Effector CD8-positive, alpha-beta T cell (primary cell): ENCODE measurements at places on chromosomes 13 and 19.

- no peak for DNase-seq
Observed at GRCh38 chr19:4908360-4908759, 941 bp upstream of the UHRF1 start.

DNA sequence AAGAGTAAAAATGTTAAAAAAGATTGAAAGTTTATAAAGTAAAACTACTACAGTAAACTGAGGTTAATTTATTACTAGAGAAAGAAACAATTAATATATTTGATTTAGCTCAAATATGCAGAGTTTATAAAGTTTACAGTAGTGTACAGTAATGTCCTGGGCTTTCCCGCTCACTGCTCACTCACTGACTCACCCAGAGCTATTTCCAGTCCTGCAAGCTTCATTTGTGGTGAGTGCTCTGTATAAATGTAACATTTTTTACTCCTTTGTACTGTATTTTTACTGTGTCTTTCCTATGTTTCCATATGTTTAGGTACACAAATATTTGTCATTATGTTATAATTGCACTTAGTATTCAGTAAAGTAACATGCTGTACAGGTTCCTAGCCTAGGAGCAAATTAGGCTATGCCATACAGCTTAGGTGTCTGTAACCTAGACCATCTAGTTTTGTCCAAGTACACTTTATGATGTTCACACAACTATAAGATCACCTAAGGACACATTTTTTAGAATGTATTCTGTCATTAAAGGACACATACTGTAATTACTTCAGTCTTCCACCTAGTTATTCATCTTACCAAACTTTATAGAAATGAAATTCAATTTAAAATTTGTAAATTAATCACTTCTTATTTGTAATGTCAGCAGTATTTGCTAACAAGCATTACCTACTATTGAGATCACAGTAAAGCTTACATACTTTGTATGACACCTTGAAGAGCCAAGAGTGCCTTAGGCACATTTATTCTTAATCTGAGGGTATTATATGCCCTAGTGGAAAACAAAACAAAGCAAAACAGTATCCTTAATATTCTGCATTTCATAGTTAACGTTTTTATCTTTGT is 683.4 kb downstream of the PCDH9 start:
- DNase-seq, result no peak

DNA sequence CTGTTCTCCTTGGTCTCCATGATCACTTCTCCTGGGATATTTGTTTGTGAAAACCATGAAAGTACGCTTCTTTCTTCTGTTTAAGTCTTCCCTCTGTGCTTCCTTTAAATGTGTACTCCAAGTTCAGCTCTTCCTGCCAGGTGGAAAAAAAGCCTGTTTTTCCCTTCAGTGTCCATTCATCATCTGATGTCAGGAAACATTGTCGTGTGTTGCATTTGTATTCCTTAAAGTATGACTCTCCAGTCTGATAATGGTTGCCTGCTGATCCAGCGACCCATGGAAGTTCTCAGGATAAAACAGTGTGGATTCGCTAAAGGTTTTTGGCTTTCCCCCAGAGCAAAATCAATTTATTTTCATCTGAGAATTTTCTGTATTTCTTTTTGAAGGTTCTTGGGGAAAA is 22.3 kb downstream of the SACS start:
- DNase-seq, result no peak

DNA sequence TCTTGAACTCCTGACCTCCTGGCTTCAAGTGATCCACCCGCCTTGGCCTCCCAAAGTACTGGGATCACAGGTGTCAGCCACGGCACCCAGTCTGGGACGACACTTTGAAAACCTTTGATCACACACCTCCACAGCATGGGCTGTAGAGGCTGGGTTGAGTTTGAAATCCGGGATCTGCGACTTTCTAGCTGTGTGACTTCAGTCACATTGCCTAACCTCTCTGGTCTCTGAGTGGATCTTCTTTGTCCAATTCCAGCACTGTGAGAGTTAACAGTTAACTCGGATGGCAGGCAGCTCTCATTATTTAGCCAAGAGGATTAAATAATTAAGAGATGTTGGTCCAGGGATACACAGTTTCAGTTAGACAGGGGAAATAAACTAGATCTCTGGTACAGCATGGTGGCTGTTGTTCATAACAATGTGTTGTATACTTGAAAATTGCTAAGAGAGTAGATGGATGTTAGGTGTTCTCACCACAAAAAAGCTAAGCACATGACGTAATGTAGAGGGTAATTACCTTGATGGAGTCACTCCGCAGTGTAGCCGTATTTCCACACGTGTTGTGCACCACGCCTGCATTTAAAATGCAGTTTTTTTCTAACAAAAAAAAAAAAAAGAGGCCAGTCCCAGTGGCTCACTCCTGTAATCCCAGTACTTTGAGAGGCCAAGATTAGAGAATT is 1.9 kb downstream of the GALP start:
- DNase-seq, result no peak

DNA sequence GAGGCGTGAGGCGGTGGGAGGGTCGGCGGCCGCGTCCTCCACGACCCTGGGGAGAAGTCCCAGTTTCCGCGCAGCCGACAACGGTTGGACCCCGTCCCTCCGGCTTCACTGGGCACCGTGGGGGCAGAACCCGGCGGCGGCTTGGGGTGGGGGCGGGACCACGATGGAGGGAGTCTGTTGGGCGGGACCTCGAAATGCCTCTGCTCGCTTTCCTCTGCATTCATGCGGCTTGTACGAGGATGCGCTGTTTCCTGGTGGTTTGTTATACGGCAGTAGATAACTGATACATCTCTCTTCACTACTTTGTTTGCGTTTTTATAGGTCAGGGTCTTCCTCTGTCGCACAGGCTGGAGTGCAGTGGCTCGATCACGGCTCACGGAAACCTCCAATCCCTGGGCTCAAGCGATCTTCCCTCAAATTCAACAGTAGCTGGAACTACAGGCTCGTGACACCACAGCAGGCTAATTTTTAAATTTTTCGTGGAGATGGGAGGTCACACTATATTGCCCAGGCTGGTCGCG is 24.6 kb upstream of the ZNF846 start:
- DNase-seq, result peak; percentile 61

DNA sequence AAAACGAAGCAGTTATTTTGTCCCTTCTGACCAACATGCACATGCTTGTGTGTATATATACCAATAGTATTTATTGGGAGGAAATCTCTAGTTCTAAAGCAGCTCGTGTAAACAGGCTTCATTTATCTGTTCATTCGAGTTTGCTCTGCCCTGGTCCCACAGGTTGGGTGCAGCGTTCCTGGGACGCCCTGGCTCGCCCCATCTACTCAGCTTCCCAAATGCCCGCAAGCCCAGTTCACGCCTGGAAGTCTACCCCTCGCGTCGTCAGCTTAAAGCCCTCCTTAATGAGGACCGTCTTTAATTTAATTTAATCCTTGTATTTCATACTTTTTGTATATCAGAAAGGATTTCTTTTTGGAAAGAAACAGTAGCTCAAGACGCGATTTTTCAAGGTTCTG is 604 bp downstream of the THSD1 start:
- DNase-seq, result no peak

DNA sequence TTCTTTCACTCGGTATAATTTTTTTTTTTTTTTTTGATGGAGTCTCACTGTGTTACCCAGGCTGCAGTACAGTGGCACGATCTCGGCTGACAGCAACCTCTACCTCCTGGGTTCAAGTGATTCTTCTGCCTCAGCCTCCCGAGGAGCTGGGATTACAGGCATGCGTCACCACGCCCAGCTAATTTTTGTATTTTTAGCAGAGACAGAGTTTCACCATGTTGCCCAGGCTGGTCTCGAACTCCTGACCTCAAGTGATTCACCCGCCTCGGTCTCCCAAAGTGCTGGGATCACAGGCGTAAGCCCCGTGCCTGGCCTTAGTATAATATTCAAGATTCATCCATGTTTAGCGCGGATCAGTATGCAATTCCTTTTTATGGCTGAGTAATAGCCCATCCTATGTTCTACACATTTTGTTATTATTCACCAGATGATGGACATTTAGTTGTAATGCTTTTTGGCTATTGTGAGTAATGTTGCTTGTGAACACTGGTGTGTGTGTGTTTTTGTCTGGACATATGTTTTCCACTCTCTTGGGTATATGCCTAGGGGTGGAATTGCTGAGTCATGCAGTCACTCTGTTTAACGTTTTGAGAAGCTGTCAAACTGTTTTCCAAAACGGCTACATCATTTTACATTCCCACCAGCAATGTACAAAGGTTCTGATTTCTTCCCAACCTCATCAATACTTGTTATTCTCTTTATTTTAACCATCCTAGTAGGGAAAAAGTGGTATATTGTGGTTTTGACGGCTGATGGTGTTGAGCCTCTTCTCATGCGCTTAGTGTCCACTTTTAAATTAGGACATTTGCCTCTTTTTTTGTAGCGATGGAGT is 22.9 kb downstream of the PLEKHF1 start:
- no peak for DNase-seq

DNA sequence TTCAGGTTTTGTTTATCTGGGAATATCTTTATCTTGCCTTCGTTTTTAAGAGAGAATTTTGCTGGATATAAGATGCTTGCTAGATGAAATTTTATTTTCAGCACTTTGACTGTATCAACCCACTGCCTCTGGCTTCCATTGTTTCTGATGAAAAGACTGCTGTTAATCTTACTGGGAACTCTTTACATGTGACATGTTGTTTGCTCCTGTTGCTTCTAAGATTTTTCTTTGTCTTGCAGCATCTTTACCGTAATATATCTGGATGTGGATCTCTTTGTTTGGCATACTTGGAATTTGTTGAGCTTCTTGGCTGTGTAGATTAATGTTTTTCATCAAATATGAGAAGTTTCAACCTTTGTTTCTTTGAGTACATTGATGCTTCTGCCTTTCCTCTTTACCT is 18.0 kb upstream of the CEBPG start:
- no peak for DNase-seq

- DNase-seq, result no peak
Observed at GRCh38 chr19:4113398-4114088, 10.4 kb downstream of the MAP2K2 start.

DNA sequence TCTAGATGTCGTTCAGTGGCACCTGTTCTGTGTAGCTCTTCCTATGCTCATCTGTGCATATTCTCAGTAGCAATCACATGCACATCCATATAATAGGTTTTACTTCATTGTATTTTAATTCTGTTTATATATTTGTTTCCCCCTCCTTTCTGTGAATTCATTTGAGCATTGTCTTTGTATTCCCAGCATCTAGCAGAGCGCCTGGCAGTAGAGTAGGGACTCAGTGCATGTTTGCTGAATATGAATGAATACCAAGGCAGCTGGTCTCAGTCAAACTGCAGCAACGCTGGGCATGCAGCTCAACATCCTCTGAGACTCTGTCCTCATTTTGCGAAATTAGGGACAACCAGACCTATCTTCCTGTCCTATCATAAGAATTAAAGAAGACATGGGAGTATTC is 330.1 kb downstream of the SPRY2 start:
- no peak for DNase-seq

GRCh38 chr13:85864963-85865530 is 65.8 kb upstream of the SLITRK6 start:
- DNase-seq, result no peak

DNA sequence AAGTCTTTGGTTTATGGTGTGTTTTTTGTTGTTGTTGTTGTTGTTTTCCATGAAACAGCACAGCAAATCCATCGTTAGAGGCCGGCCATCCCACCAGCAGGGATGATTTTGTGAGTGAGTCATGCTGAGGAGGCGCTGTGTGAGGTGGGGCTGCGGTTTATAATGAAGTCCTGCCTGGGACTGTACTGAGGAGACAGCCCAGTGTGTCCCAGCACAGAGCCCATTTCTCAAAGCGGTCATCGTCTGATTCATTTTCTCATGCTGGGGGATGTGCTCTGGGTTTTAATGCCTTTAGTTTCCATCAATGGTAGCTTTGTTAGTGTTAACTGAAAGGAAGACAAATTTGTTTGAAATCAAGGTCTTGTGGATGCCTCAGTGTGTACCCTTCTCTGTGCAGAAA is 129.3 kb upstream of the SERP2 start:
- no peak for DNase-seq

- no peak for DNase-seq
Observed at GRCh38 chr19:15404780-15405211, 14.0 kb downstream of the AKAP8L start.

DNA sequence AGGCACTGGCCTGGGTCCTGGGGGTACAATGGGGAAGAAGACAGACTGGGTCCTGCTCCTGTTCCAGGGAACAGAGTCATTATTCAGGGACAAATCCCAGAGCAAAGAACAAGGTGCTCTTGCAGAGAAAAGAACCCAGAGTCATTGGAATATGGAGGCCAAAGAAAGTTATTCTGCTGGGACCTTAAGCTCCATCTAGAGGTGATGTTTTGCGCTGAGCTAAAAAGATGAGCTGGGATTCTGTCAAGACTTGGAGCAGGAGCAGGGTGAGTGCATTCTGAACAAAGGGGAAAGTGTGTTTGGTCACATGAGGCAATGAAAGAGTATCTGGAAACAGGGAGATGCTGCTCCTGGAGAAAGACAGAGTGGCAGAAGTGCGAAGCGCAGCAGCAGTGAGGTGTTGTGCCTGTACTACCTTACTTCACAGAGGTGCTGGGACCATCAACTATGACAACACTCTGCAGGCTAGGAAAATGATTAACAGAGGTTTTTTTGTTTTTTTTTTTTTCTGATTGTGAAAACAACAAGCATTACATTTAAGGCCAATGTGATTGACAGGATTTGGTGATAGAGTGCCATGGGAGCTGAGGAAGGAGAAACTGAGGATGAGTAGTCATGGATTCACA is 95.3 kb upstream of the TNFSF11 start:
- DNase-seq, result no peak

- peak; percentile 71 for DNase-seq
Observed at GRCh38 chr19:861756-862580, 2.5 kb downstream of the CFD start.

GRCh38 chr13:85420136-85420535 is 379.1 kb downstream of the SLITRK6 start:
- DNase-seq, result no peak

- no peak for DNase-seq
Observed at GRCh38 chr13:49165798-49166752, 54.1 kb upstream of the MLNR start.

- DNase-seq, result no peak
Observed at GRCh38 chr19:35733180-35734125, 8.8 kb downstream of the IGFLR1 start.

DNA sequence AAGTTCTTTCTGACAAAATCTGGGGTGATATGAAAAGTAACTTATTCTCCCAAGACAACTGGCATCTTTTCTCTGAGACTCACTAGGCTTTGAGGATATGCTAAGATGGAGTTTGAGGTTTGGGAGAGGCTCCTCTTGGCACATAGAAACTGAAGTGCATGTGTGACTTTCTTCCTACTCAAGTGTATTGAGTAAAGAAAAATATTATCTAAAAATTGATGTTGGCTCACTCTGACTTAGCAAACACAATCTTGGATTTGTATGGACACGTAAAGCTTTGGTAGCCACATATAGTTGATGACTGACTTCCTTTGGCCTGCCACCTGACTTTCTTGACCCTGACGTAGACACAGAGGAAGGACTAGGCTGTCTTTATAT is 71.1 kb upstream of the KLF12 start:
- no peak for DNase-seq

DNA sequence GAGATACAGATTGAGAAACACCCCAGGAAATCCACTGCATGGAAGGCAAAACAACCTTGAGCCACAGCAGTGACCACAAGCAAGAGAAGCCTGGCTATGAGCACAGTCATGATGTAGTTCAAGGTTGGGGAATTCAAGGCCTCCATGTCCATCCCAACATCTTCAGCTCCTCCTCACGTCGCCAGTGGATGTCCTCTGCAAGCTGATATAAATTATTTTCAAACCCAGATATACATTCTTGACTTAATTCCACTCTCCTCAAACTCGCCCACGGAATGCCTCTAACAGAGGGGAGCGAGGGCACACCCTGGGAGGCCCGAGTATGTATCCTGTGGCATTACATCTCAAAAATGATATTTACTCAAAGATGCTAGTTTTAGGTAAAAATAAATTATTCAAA is 105.5 kb downstream of the SHISA2 start:
- no peak for DNase-seq
